ENCODE measurements at places on chromosomes 6 and 20. TPM values are rescaled to one million over a fixed set of nuclear protein-coding genes. Genes with fewer than 3 reads are reported as not detected.

- no peak for DNase-seq
These were observed 68.4 kb downstream of the ATG5 start for GRCh38 chr6:106257195-106257594.

DNA sequence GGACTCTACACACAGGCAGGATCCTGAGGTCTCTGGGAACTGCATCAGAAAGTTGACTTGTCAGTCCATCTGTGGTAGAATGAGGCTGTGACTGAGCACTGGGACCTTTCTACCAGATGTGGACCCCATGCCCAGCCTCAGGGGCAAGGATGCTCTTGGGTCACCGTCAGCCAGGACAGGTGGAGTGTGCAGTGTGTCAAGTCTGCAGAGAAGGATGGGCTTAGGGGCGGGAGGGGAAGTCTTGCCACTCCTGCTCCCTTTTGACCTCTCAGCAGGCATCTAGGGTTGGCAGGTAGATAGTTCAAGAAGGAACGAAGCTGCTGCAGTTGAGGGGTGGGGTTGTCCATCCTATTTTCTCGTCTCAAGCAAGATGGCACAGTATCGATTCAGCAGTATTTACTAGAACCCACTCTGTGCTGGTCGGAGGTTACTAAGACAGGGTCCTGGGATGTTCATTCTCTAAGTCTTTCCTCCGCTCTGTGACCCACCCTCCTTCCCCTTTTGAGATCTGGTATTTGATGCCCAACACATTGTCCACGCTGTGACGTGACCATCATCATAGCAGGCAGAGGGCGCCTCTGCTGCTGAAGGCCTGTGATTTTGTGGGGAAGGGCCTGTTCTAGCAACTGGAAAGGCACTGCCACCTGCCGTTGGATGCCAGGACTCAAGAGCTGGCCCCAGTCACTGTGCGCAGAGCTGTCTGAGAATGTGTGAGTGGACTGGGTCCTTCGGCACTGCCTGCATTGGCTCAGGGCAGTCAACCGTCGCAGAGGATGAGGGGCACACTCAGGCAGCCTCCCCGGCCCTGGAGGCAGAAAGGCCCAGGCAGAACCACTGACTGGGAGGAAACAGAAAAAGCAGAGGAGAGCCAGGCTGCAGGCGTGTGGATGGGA lies 23.2 kb downstream of the RBCK1 start:
- DNase-seq, result no peak

DNA sequence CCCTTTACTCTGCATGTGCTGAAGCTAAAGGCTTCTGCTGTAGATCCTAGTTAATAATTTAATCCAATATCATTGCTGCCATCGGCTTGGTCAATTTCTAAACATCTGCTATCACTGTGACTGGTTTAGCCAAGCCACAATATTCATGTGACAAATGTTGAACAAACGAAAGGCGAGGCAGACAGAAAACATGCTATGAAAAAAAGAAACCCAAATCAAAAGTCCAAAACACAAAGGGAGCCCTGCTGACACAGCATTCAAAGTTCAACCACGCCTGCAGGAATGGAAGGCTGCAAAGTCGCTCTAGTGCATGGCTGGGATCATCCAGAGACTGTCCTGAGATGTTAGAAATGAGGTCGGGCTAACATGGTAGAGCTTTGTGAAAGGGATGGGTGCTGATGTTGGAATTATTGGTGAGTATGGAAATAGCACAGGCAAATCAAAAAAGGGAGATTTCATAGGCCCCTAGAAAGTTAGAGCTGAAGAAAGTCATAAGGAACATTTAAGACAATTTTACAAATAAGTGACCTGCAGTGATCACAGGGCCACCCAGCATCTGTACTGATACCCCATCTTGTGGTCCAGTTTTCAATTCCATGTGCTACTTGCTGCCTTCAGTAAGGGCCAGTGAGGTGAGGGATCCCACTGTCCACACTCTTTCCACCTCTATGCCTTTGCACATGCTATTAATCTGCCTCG lies 8.8 kb upstream of the NHSL1 start:
- no peak for DNase-seq

- DNase-seq, result no peak
These were observed at the start of gene PHACTR2 for GRCh38 chr6:143677891-143678791. TSS of gene PHACTR2 (plus strand) at chr6:143677965. CDS start at chr6:143678164, 199 bp downstream.

DNA sequence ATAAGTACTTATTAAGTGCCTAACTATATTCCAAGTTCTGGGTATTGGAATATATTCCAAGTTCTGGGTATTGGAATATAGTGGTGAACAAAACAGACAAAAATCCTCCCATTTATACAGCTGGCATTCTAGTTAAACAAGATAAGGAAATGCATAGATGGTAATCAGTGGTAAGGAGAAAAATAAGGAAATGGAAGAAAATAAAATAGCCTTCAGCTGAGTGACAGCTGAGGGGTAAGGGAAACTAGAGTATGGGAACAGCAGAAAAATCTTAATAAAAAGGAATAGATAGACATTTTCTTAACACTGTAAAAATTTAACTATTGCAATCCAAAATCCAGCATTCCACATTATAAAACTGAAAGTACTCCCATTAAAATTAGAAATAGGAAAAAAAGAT lies 17.2 kb upstream of the WFDC10A start:
- DNase-seq, result no peak

The PFDN4 gene
- polyA plus RNA-seq, result 75.0 TPM

The PRR18 gene
- polyA plus RNA-seq, result 0.21 TPM
